Activated CD4-positive, alpha-beta T cell treated with anti-CD3 and anti-CD28 coated beads, Interleukin-2, Interleukin-4, amounts not matched to agents 100 ng/mL and 50 ng/mL, durations not matched to agents 16 hours and 8 hours (primary cell): ENCODE measurements at places on chromosomes 4 and X.

- no peak for DNase-seq
Observed at GRCh38 chrX:11386001-11386523, 92.8 kb downstream of the AMELX start.

DNA sequence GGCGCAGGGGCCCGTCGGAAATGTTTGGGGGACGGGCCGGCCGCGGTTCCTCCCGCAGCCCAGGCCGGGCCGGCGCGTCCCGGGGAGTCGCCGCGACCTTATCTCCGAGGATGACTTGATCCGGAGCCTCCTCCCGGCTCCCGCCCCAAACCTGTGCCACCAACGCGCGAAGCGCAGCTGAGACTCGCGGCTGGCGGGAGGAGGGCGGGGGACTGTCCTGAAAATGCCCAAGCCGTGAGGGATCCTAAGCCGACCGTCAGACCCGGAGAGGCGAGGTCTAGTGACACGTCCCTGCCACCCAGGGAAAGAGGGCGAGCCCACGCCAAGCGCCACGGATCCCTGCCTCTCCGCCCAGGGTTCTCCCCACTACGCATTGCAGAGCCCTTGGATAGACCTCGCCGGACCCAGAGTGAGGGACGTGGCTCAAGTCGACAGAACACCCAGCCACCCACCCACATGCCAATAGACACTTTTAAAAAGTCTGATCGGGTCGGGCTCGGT, 26.9 kb downstream of the UTP14A start:
- DNase-seq = no peak

DNA sequence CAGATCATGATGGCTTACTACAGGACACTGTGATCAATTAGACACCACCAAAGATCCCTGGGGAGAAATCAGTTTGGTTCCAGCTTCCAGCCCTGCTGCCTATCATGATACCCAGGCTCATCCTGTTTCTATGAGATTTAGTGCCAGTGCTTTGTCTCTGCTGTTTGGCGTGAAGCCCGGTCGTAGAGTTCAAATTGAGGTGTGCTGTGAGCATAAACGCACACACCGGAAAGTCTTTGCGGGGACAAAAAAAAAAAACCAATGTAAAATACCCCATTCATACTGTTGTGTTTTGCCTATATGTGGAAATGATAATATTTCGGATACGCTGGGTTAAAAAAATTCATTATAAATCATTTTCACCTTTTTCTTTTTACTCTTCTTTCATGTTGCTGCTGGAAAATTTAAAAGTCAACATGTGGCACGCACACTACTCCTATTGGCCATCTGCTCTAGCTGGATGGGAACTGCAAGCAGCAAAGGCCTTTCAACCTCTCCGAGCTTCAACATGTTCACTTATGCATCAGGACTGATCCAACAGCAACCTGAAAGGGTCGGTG, 607 bp upstream of the DKC1 start:
- DNase-seq = no peak

GRCh38 chr4:2875556-2875955, 31.9 kb downstream of the ADD1 start:
- no peak for DNase-seq

DNA sequence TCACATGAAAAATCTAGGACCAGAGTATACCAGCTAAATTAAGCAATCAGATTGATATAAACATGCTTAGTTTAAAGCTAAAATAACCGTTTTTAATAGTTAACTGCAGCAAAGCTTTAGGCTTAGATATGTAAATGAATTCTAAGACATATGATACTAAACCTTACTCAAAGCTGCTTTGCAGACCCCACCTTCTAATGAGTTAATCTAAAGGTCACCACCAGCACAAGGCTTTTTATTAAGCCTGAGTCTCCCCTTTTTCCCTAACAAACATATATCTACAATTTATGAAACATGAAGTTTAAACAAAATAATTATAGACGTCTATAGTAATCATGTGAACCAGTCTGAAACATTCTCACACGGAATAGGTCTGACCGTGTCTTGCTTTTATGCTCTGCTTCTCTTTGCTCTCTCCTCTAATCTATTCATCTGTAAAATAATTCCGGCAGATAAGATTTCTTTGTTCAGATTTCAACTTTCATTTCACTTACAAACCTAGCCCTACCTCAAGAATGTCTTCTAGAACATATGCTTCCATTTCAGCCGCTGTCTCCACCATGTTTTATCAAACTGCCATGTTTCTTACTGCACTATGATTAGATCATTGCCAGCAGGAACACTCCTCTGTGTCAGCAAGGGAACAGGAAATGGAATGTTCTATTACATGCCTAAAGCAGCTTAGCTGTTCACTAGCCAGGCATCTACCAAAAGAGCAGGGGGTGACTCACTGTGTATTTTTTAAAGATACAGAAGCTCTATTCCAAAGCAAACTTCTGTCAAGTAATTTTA, 35.9 kb downstream of the ANKRD17 start:
- peak; percentile 86 for DNase-seq

GRCh38 chrX:49199315-49199595, 738 bp downstream of the SYP start:
- DNase-seq = no peak

GRCh38 chrX:47240619-47241018, 7.8 kb downstream of the USP11 start:
- DNase-seq = no peak

GRCh38 chr4:112765317-112765974, 128.5 kb downstream of the LARP7 start:
- peak; percentile 35 for DNase-seq

DNA sequence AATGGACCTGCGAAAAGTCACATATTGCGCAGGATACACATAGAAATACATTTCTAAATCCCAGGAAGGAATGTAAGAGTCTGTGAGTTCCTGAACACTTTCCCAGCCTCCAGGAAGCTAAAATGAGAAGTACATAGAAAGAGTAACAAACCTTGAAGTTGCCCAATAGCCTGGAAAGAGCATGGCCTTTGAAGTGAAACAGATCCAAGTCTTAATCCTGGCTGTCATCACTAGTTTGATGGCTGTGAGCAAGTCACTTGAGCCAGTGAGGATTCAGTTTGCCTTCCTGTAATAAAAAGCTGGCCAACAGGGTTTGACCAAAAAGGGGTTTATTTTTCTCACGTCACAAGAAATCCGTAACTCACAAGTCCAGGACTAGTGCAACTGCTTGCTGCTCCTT, 69.8 kb downstream of the ARHGEF38 start:
- DNase-seq = no peak

GRCh38 chr4:151702256-151702655, 58.6 kb downstream of the GATB start:
- no peak for DNase-seq

DNA sequence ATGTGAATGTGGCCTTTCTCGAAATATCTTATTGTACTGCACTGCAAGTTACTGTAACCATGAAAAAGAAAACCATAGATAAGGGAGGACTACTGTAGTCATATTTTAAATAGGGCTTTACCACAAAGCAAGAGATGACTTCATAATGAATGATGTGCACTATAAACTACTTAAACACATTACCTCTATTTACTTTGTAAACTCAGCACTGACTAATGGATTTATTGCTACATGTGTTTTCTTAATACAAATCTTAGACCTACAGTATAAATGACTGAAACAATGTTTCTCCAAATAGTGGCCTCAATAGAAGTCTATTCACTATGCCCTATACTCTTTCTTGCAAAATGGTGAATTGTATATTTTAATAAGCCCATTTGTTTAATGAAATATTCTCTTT, 61.1 kb downstream of the HDX start:
- no peak for DNase-seq

DNA sequence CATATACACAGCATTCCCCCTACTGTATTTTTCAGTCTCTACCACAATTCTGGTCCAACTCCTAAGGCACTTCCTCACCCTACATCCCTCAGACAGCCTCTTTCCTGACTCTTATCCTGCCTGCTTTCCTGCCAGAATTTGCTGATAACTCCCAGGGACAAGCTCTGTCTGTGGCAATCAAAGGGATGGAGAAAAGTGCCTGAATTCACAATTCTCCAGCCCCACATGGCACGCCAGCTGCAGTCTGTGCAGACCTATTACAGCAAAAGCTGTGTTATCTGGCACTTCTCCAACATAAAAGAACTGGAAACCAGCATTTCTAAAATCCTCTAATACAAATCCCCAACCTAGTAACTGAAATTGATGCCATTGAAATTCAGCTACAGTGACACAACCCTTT, 404.8 kb downstream of the KLHL13 start:
- no peak for DNase-seq

DNA sequence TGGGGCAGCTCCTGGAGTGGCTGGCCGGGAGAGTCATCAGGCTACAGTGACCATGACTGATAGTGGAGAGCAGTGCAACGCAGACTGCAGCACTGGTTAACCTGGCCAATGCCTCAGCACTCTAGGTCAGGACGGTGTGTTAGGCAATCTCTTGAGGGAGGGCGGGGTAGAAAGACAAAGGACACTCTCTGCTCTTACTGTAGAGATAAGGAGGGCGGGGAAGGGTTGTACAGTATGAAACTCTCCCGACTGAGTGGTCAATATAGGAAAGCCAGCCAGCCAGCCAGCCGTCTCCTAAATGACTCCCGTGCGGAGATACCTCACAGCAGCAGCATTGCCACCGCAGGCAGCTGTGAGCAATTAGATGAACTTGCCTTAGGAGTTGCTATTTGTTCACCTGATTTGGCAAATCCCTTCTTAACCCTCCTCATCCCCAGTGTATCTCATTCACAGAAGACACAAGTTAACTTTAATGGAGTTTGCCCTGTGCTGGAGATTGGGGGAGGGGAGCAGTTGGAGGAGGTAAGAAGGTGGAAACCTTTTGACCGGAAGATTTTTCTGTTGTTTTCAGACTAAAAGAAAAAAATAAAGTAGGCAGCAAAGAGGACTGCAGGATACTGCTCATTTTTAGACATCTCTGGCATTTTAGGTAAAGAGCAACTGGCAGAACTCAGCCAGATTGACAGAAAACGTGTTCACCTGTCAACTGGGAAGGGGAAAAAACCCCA, 330.5 kb downstream of the HNRNPD start:
- no peak for DNase-seq

DNA sequence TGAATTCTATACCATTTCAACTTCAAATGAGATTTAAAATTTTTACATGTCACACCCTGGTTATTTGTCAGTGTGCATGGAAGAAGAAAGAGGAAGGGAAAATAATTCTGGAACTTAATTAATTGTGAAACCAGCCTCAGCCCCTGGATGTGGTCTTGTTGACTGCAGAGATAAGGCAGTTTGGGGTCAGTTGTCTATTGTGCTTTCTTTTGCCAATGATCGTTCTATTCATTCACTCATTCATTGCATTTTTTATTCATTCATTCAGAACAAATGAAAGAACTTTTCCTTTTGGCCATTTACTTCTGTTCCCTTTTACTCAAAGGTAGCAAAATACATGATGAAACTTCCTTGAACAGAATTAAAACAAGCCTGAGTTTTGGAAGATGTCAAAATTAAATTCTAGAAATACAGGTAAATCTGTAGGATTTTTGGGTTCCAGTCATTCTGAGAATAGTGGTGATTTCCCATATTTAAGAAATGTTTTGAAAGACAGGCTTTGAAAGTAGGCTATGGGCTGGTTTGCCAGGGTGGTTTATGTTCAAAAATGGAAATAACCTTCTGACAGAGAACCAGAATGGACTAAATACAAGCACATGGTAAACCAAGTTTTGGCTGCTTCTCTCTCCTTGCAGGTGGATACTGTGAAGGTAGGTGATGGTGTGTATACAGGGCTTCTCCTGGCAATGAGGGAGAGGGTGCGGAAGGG, 35.7 kb downstream of the PARM1 start:
- DNase-seq = no peak

- no peak for DNase-seq
Observed at GRCh38 chr4:4256799-4257198, 8.8 kb upstream of the TMEM128 start.

DNA sequence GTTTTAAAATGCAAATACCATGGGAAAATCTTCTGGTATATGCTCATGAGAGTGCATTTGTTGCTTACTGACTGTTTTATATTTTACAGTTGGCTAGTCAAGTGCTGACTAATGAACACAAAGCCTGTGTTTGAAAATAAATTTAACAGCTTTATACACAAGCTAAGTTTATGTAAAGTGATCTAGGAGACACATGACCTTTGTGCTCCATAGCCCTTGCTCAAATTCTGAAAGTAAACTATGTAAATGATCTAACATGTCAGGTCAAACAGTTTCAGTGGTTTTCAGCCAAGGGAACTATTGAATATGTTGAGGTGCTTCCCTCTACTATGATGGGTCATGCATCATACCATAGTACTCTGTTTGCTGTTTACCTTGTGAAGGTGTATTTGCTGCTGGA, 36.7 kb downstream of the DIAPH2 start:
- no peak for DNase-seq

DNA sequence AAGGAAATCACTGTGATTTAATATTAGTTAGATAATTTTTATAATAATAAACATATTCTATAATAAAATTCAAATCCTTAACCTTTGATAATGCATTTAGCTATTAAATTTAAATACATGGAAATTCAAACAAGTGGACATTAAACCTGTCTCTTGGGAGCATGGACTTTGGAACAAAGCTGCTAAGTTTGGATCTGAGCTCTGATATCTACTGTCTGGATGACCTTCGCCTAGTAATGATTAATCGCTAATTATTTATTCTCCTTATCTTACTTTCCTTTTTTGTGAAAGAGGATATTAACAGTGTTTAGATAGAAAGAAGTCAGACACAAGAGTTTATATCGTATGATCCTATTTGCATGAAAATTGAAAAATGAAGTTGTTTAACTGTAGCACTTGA, 980.9 kb downstream of the FSTL5 start:
- DNase-seq = no peak

DNA sequence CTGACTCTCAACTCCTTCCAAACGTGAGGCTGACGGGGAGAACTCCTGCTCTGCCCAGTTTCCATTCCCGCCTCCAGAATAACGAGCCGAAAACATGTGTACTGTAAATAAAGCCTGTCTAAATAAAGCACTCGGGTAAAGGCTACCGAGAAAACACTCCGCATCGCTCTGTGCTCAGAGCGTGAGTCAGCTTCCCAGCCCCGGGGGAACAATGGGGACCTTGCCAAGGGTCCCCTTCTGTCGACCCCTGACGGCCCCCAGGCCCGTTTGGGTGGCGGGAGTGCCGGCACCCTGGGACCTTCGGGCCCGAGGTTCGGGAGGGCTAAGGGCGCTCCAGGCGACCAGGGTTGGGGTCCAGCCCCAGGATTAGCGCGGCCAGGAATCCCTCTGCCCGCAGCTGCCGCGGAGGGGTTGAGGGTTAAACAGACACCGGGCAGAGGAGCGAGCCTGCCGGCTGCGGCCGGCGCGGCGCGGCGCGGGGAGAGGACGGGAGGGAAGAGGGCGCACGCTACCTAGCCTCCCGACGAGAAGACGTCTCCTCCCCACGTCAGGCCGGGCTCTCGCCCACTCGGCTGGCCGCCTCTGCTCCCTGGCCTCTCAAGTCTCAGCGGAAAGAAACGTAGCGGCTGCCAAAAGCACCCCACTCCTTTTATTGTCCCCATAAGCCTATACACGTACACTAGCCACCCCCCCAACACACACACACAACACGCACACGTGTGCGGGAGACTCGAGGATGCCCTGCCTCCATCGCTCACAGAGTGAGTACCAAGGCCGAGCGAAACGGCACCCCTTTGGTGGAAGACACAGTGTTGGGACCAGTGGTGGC, 85.5 kb downstream of the BCOR start:
- DNase-seq = no peak
